Stimulated activated CD8-positive, alpha-beta memory T cell treated with anti-CD3 and anti-CD28 coated beads, Interleukin-2, amount 100 ng/mL, for 1 hour (primary cell): ENCODE measurements at places on chromosomes 16 and 17.

GRCh38 chr16:10181196-10182162, 749 bp downstream of the GRIN2A start:
- DNase-seq: no peak

- no peak for DNase-seq
These were observed 609.4 kb upstream of the CDH5 start for GRCh38 chr16:65757064-65757463.

DNA sequence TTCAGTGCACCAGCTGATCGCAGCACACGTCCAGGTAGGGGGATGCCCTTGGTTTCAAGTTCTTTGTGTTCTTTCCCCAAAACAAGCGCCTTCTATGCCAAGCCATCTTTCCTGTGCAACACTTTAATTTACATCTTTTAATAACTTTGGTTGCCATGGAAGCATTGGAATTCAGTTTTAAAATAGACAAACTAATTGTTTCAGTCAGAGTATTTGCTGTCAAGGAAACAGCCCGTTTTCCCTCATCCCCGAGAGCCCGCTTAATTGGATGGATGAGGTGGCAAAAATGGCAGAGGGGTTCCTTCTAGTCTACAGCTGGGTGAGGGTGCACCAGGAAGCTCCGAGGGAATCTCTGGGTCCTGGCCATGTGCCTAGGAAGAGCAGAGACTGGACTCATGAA, 793.7 kb upstream of the EEF2KMT start:
- DNase-seq: no peak

DNA sequence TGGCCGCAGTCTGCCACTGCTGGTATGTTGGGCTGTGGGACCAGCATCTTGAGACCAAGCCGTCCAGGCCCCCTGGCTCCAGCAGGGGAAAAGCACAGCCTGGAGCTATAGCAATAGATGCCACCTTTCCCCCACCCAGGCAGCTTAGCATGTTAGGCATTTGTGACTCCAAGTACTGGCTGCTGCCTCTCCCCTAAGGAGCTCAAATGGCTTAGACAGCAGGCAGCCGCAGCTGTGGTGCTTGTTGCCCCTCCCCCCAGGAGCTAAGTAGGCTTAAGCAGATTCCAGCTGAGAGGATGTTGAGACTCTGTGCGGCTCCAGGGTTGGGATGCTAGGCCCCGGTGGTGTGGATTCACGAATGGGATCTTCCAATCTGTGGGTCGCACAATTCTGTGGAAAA, 88.8 kb upstream of the ANKFN1 start:
- no peak for DNase-seq

DNA sequence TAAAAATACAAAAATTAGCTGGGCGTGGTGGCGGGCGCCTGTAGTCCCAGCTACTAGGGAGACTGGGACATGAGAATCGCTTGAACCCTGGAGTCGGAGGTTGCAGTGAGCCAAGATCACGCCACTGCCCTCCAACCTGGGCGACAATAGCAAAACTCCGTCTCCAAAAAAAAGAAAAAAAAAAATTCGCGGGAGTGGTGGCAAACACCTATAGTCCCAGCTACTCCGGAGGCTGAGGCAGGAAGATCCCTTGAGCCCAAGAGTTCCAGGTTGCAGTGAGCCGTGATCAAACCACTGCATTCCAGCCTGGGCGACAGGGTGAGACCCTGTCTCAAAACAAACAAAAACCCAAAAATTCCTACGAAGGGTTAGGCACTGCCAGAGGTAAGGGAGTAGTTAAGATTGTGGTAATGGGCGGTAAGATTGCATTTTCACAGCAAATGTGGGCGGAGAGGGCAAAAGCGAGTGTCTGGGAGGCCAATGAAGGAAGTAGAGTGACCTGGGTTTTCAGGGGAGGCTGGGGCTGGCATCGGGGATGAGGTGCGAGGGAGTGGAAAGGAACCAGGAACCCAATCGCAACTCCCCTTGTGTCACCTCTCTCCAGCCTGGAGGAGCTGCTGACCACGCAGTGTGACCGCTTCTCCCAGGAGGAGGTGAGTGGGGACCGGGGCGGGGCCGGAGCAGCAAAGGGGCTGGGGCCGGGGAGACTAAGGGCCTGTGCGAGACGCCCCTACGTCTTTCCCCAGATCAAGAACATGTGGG, 2.6 kb downstream of the MYL11 start:
- DNase-seq: no peak

DNA sequence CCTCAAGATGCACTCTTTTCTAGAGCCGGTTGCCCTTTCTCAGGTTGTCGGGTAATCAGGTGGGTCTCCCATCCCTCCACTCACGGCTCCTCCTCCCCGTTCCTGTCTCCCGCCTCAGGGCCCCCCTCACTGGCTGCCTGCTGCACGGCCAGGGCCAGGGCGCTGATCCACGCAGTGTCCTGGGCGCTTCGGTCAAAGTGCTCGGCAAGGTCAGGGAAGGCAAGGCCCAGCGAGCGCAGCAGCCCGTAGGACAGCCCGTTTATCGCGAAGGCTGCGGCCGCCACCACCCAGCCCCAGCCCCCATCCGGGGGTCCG, 753 bp downstream of the SLC16A11 start:
- no peak for DNase-seq

DNA sequence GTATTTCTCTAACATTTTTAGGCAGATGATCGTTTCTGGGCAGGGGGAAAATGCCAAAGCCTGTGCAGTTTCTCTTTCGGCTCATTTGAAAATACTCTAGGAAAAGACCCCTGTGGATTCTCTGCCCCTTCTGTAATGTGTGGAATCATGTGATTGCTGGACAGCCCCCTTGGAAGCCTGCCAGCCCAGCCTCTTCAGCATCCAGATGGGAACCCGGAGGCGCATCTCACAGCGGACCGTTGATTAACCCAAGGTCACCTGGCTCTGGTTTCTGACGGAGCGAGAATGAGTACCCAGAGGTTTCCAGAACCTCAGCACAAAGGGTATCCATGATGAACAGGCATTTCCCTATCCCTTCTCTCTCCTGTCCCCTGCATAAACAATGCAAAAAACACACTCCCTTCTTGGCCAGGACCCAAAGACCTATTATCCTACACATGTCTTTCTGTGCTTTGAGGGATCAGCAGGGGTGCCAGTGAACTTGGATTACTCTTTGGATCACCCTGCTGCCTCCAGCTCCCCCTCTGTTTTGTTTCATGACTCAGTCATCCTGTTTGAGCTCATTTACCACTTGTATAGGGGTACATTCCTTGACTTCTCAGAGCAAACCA, 957.1 kb upstream of the RBFOX1 start:
- DNase-seq: no peak

DNA sequence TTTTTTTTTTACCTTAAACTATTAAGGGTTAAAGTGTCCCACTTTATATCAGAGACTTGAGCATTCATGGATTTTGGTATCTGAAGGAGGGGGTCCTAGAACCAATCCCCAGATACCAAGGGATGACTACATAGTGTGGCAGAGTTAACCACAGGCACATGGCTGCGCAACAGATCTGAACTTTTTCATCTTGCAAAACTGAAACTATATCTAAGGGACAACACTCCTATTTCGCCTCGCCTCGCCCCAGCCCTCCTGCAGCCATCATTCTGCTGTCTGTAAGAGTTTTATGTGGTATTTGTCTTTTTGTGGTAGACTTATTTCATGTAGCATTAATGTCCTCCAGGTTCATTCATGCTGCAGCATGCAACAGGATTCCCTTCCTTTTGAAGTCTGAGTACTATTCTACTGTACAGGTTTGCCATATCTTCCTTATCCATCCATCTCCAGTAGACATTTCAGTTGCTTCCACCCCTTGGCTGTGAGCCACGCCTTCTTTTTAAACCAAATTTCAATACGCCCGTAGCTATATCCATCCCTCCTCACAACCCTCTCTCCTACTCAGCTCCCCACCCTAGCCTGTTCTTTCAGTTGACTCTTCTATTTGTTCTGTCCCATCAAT, 53.2 kb downstream of the AMFR start:
- no peak for DNase-seq

GRCh38 chr17:49895812-49896211, 47.9 kb upstream of the TAC4 start:
- no peak for DNase-seq

- DNase-seq: no peak
These were observed 134.8 kb upstream of the IRX6 start for GRCh38 chr16:55189224-55189623.

DNA sequence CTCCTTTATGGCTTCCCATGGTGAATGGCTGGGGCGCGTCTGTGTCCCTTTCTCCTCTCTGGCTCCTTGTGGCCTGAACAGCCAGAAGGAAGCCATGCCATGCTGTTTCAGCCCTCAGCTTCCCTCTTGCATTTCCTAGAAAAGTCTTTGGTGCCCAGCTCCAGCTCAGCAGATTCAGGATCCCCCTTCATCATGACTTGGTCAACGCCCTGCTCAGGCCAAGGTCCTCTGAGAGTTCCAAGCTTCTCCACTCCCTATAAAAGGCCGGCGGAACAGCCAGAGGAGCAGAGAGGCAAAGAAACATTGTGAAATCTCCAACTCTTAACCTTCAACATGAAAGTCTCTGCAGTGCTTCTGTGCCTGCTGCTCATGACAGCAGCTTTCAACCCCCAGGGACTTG, at the start of gene CCL13:
TSS of gene CCL13 (plus strand) at position 287 of the 400 bp plus-strand sequence. CDS start at position 334, 47 bp downstream.
- DNase-seq: no peak

GRCh38 chr16:1123525-1124230, 27.6 kb upstream of the C1QTNF8 start:
- no peak for DNase-seq

- no peak for DNase-seq
These were observed 2.4 kb downstream of the CCL2 start for GRCh38 chr17:34257299-34257985.

GRCh38 chr17:47276868-47277267, 23.2 kb downstream of the ITGB3 start:
- DNase-seq: no peak

DNA sequence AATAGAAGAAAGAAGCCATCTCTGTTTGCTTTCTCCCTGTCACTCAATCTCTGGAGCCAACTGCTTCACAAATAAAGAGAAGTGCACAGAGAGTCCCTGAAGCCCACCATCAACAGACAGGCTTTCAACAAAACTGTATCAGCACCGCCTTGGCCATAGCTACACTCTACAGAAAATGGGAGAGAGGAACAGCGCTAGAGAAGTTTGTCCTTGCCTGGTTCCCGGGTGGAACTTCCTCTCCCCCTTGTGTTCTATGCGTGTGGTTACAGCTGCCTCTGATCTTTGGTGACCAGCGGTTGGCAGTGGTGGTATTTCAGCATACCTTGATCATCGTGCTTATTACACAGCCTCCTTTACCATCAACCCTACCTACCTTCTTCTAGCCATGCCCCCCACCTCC, 91.4 kb upstream of the CCL2 start:
- DNase-seq: no peak

DNA sequence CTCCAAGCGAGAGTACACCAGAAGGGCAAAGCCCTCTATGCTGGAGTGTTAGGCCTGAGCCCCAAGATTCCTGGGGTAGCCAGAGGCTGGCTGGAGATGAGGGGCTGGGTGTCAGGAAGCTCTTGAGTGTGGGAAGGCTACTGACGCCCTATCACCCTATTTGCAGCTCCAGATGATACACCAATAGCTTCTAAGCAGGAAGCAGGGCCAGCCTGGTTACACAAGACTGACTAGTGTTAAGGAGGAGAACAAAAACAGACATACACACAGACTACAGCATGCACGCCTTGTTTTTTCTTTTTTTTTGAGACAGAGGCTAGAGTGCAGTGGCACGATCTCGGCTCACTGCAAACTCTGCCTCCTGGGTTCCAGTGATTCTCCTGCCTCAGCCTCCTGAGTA, 15.9 kb downstream of the POLR3K start:
- DNase-seq: no peak
